Left ventricle myocardium superior (tissue), 1 donor: ENCODE measurements at places on chromosomes 6 and 20.

DNA sequence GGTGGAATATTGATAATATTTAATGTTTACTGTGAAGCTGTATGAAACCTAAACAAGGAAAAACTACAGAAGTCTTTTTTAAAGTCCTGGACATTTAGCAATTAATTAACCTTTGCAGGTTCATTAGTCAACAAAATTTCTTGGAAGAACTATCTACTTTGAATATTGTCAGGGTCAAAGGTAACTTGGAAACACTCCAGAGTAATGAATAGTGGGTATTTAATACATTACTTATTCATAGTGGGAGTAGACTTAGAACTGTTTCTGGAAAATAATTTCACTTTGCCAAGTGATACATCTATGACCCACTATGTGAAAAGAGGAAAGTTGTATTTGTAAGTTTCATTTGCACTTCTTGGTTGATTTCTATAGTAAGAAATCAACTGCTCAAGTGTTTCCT, 319.1 kb downstream of the TFAP2B start:
- no peak for DNase-seq

- no peak for DNase-seq
Observed at GRCh38 chr6:137025786-137026730, 18.7 kb downstream of the IL20RA start.

- DNase-seq, result no peak
Observed at GRCh38 chr6:119333707-119334295, 15.8 kb downstream of the MAN1A1 start.

GRCh38 chr6:122428781-122429180, 29.3 kb downstream of the HSF2 start:
- no peak for DNase-seq

DNA sequence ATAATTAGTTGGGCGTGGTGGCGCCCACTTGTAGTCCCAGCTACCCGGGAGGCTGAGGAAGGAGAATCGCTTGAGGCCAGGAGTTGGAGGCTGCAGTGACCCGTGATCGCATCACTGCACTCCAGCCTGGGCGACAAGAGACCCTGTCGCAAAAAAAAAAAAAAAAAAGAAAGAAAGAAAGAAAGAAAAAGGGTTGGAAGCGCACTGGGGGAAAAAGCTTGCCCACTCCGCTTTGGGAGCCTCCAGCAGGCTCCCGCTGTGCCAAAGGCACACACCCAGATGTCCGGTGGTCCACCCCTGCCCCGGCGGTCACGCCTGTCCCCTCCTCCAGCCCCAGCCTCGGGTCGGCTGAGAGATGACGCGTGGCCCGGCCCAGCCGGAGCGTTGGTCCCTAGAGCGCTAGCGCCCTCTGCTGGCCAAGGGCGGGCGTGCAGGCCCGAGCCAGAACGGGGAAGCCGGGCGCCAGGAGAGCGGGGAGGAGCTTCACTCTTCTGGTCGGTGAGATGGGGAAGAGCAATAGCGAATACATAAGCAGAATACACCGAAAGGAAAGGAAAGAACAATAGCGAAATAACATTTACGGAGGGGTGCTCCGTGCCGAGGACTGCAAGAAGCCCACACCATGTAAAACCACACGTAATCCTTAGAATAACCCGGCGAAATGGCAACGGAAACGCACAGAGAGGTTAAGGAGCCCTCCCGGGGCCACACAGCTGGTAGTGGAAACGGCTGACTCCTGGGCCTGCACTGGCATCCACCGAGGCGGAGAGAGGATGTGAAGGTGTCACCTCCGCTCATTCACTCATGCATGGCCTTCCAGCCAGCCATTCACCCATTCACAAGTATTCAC, 41.7 kb downstream of the UBE2V1 start:
- DNase-seq, result peak; percentile 96

- DNase-seq, result no peak
Observed at GRCh38 chr6:52620055-52620905, 43.4 kb upstream of the TRAM2 start.

DNA sequence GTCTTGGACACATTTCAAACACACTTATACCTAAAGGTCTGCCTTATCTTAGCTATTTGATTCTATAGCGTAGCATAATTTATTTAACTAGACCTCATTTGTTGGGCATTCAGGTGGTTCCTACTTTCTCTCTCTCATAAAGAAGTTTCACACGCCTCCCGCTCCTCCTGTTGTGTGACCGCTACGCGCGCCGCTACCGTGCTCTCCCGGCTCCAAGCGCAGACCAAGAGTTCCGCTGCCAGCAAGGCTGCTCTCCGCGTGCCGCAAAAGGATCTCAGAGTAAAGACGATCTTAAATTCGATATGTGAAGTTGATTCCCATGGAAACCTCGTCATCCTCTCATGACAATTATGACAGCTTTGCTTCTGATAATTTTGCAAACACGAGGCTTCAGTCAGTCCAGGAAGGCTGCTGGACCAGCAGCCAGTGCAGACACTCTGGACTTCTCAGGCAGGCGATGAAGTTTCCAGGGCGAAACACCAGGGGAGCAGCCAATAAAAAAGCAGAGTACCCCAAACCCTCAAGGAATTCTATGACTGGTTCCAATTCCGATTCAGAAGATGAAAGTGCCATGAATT, 20.4 kb downstream of the PRSS16 start:
- no peak for DNase-seq

GRCh38 chr20:48604936-48605335, 222.9 kb downstream of the PREX1 start:
- DNase-seq, result no peak

DNA sequence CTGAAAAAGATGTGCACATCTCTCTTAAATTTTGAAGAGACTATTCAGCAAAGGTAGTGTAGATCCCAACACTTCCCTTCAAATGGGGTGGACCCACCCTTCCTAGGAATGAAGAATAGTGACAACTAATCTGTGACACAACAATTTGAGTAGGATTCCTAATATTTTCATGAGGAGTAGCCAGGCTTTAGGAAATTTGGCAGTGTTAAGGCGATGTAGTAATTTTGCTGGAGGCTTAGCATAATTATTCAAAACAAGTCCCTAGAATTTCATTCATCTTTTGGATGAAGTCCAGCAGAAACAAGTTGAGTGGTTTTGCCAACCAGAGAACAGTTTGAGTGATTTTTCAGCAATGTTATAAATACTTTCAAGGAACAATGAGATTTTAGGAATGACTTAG, 52.4 kb downstream of the ELOVL4 start:
- no peak for DNase-seq

GRCh38 chr6:33710296-33711121, 991 bp downstream of the UQCC2 start:
- DNase-seq, result no peak

- DNase-seq, result no peak
Observed at GRCh38 chr6:99110029-99110428, 162.3 kb upstream of the FBXL4 start.

- no peak for DNase-seq
Observed at GRCh38 chr20:910132-910869, 5.8 kb downstream of the ANGPT4 start.

DNA sequence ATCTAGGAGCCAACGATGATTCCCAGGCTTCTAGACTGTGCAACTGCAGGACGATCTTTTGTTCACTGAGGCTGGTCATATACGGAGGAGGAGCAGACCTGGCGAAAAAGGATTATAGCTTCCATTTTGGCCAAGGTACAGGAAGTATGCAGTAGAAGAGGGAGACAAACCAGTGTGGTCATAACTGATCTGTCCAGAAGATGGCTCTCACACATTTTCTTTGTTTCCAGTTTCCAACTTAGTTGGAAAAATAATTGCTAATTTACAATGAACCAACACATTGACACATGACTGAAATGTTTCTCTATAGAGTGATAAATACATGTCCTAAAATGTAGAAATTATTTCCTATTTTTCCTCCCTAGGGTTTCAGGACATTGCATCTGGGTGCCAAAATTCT, 364.1 kb upstream of the BTBD3 start:
- DNase-seq, result no peak

- no peak for DNase-seq
Observed at GRCh38 chr20:43341511-43341910, 116.2 kb upstream of the SRSF6 start.

GRCh38 chr6:3868544-3868943, 19.4 kb downstream of the FAM50B start:
- DNase-seq, result no peak

- DNase-seq, result no peak
Observed at GRCh38 chr6:26359765-26360164, 5.2 kb upstream of the BTN3A2 start.

- no peak for DNase-seq
Observed at GRCh38 chr6:52591832-52592231, 15.0 kb upstream of the TRAM2 start.

- no peak for DNase-seq
Observed at GRCh38 chr6:96059586-96059985, 43.8 kb downstream of the FUT9 start.

DNA sequence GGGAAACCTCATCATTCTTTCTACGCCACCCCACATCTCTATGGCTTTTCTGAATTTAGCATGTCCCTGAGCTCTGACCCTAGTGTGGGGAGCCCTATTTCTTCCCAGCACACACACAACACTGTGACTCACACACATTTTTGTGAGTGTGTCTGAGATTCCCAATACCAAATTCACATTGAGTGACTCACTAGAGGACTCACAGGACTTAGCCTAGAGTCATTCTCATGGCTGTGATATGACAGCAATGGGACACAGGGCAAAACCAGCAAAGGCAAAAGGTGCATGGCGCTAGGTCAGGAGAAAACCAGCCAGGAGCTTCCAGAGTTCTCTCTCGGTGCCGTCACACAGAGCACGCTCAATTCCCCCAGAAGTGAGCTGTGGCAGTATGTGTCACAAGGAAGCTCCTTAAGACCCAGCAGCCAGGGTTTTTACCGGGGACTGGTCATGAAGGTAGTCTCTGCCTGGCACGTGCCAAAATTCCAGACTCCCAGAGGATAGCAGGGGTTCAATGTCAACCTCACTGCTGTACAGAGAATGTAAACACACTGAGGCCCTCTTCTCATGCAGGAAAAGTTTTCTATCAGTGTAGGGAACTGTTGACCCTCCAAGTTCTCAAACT, 6.2 kb downstream of the CSTL1 start:
- no peak for DNase-seq

DNA sequence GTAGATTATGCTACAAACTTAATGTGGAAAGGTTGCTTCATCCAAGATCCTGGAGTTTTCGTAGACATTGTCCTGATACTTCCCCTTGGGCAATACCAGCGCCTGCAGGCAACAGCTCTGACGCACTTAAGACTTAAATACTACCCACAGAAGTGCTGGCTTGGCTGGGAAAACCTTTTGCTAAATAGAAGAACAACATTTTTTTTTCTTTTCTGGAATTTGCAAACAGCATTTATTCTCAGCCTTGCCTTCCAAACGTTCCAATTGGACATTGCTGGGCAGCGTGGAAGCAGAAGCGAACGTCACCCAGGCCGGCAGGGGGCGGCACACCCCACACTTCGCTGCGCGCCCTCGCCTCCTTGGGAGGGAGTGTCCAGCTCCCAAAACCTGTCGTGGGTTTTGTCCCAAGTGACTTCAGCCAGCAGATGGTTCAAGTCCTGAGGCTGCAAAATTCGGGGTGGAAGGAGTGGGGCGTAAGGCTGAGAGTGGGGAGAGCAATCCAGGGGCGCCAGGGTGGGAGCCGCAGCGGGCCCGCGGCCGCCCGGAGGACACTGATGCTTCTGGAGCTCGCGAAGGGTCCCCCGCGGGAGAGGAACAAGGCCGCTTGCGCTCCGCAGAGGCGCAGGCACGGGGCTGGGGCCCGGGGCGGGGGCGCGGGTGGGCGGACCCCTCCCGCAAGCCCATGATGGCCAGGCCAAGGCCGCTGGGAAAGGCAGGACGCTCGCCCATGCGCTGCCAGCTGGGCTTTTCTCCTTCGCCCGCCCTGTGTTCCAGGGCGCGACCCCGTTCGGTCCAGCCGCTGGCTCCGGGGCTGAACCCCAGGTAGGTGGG, 60.8 kb upstream of the MAP3K4 start:
- peak; percentile 85 for DNase-seq
